Activated T-helper 1 cell treated with Interleukin-2 at 50 U/mL for 16 hours (primary cell): ENCODE measurements at places on chromosomes 16 and 17.

DNA sequence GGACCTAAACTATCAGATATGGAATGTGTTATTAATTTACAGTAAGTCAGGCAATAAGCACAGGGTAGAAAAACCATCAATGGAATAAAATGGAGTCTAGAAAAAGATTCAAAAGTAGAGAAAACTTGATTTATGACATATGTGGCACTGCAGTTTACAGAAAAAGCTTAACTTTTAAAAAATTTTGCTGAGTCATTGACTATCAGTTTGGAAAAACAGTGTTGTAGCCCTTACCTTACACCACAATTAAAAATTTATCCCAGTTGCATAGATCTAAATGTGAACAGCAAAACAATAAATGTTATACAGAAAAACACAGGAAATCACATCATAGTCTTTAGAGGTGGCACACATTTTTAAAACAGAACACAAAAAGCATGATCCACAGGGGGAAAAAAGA is 108.5 kb downstream of the USP22 start:
- no peak for DNase-seq

DNA sequence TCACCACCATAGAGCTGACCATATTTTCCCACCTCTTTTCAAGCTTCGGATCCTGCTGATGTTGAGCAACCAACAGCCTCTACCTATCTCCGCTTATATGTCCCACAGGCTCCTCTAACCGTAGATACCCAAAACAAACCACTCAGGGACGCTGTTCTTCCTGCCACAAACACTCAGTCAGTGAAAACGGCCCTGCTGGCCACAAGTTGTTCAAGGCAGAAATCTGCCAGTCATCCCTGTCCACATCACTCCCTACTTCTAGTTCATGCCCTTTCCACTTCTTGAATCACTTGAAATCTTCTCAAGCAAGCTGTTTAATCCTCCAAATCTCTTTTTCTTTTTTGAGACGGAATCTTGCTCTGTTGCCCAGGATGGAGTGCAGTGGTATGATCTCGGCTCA is 7.9 kb downstream of the RABEP2 start:
- DNase-seq = no peak

DNA sequence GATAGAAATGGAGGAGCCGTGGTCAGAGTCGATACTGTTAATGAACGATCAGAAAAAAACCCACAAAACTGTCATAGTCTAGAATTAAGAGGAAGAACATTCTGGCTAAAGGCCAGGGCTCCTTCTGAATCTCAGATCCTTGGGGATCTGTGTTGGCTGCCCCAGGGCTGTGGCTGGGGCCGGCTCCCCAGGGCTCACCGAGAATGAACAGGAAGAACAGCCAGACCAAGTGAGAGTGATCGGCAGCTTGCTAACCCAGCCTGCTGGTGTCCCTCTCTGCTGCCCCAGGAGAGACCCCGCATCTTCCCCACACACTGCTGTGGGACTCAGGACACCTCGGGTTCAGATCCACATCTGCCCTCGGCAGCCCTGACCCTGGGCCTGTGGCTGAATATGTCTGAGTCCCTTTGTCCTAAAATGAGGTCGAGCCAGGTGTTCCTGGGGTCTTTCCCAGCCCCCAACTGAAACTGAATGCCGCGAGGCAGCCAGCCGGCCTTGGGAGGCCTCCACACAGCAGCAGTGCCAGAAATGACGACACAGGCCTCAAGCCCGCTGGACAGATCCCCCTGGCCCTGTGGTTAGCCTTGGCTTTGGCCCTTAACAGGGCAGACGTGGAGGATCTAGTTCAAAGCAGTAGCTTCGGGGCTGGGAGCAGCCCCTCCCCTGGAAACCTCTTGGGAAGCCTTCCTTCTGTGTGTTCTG is 23.9 kb upstream of the CLEC18A start:
- no peak for DNase-seq

GRCh38 chr16:49330562-49331201 is 42.9 kb upstream of the C16orf78 start:
- DNase-seq = no peak

DNA sequence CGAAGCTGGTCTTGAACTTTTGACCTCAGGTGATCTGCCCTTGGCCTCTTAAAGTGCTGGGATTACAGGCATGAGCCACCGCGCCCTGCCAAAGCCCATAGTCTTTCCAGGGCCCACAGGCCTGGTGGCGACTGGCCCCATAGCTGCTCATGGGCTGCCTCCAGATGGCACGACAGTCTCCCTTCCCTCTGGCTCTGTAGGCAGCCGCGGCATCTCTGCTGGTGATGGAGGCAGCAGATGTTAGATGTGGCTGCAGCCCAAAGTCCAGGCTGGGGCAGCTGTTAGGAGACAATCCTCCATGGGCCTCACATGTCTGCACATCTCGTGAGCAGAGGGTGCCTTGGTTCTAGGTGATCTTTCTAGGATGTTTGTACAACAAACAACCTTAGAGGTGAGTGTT is 69.7 kb upstream of the DNAJA2 start:
- DNase-seq = no peak

GRCh38 chr16:74186561-74186971 is 110.0 kb upstream of the PSMD7 start:
- DNase-seq = no peak

- DNase-seq = no peak
Observed at GRCh38 chr16:30413112-30413806, 5.9 kb downstream of the ZNF771 start.
